ENCODE measurements at places on chromosomes 4 and X. TPM values are rescaled to one million over a fixed set of nuclear protein-coding genes. Genes with fewer than 3 reads are reported as not detected.

Gene ARHGAP6
- 0.30 TPM for total RNA-seq

Gene MAGED1
- total RNA-seq: 207 TPM

Gene RELL1
- total RNA-seq: 48.4 TPM

Gene FAM156A
- 20.8 TPM for total RNA-seq

Gene UGT2B10
- not detected for total RNA-seq

Gene RHOXF2
- not detected for total RNA-seq

Gene IGSF1
- 0.14 TPM for total RNA-seq

Gene GJB1
- total RNA-seq: not detected

Gene RIBC1
- 0.14 TPM for total RNA-seq

Gene ESX1
- total RNA-seq: not detected

Gene CCDC120
- total RNA-seq: 0.65 TPM

Gene DMP1
- not detected for total RNA-seq

Measured in smooth muscle cell of the umbilical artery (primary cell).